ENCODE measurements at places on chromosomes 12 and 14.

DNA sequence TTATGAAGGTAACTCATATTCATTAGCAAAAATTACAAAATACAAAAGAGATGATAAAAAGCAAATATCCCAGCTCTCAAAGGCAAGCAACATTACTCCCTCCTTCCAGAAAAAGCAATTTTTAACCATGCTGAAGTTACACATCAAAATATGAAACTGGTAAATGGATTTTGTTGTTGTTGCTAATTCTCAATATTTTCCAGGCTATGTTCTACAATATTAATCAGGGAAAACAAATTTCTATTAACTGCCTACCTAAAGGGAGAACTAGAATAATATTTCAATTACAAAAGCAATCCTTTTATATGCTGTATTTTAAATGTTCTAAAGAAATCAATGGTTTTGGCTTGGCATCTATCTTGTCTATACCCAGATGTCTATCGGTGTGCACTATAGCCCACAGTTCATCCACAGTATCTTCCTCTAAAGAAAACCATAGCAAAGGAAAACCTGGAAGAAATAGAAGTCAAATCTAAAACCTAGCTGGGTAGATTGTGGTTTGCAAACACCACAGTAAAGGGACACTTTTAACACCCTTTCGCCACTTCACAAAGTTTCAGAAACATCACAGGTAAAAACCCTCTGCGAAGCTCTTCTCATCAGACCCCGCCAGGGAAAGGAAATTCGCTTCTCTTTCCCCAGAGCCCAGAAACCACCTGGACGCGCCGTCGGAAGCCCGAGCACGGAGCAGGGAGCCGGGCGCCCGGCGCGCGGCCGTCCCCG, 32.0 kb downstream of the TC2N start:
- no peak for DNase-seq

DNA sequence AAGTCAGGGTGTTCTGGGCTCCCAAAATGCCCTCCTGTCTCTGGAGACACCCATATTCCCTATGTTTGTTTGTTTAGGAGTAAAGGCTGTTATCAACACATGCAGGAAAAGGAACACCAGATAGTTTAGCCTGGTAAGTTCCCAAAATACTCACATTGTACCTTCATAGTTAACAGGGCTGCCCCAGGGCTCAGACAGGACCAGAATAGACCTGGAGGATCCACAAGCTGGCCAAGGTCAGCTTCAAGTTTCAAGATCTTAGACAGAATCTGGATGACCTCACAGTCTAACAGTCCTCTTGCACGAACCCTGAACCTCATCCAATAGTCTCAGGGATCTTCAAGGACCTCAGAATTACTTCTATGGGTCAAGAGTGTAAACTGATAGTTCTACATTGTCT, 18.1 kb upstream of the HSP90B1 start:
- DNase-seq: no peak

- DNase-seq: no peak
These were observed 63.5 kb upstream of the C14orf180 start for GRCh38 chr14:104515811-104516780.

- DNase-seq: peak; percentile 85
These were observed 3.6 kb upstream of the RHOF start for GRCh38 chr12:121796855-121797751.

- no peak for DNase-seq
These were observed 213.3 kb upstream of the SLC16A7 start for GRCh38 chr12:59382282-59383078.

DNA sequence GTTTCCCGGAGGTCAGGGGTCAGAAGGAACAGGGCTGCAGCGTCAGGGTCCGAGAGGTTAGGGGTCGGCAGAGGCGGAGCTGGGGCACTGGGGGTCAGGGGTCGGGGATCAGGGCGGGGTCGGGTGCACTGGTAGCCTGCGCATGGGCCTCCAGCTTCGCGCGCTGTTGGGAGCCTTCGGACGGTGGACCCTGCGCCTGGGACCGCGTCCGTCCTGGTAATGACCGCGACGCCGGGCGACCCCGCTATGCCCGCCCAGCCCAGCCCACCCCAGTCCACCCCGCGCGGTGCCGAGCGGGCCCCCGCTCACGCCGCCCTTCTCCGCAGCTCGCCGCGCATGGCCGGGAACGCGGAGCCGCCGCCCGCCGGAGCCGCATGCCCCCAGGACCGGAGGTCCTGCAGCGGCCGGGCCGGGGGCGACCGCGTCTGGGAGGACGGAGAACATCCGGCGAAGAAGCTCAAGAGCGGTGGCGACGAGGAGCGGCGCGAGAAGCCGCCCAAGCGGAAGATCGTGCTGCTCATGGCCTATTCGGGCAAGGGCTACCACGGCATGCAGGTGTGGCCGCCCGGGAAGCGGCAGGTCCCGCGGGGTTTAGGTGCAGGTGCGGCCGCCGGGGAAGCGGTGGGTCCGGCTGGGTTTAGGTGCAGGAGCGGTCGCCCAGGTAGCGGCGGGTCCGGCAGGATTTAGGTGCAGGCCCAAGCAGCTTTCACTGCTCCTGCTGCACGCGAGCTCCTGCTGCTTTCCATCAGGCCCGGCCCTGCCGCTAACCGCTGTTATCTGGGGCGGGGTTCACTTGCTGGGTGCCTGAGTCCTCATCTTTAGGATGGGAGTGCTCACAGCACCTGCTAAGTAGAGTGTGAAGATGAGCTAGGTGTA, 743 bp downstream of the PUS1 start:
- no peak for DNase-seq

DNA sequence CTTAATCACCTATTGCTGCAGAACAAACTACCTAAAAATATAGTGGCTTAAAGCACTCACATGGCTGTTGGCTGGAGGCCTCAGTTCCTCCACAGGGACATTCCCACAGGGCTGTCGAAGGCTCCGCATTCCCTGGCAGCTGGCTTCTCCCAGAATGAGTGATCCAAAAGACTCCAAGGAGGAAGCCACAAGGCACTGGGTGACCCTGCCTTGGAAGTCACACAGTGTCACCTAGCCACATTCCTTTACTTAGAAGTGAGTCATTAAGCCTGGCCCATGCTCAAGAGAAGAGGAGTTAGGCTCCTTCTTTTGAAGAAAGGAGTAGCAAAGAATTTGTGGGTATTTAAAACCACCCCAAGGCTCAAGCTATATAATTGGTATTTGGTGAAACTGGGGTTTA, 63.9 kb upstream of the MAP1LC3B2 start:
- DNase-seq: peak; percentile 56

DNA sequence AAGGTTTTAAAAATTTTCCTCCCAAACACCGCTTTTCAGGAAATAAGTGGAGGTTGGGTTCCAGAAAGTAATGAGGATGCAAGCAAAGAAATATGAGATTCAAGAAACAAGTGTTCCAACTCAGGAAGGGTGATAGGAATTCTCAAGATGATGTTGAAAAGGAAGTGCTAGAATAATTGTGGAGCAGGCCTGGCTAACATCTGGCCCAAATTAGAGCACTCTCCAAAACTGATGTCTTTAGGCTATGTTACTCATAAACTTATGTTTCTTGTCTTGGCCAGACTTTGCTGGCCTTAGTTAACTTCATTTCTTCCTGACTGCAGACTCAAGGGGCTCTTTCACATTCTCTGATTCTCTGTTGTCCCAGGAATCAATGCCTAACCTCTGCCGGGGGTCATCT, 116.3 kb downstream of the TMTC3 start:
- DNase-seq: peak; percentile 83

GRCh38 chr12:32366714-32367113, 32.6 kb upstream of the FGD4 start:
- DNase-seq: no peak

GRCh38 chr12:49273726-49274395, 9.0 kb downstream of the TUBA1C start:
- no peak for DNase-seq

Measured in fibroblast of mammary gland (primary cell).